Activated T-helper 2 cell treated with anti-CD3 and anti-CD28 coated beads, Interferon-gamma antibody, Interleukin-2, Interleukin-4, amounts not matched to agents 10 μg/mL and 5 μg/mL and 100 μg/mL, durations not matched to agents 14 hours and 24 hours and 36 hours (primary cell): ENCODE measurements at places on chromosomes 16 and 17.
A peak's percentile ranks its signal among the peaks of the same experiment; 100 is the strongest.

DNA sequence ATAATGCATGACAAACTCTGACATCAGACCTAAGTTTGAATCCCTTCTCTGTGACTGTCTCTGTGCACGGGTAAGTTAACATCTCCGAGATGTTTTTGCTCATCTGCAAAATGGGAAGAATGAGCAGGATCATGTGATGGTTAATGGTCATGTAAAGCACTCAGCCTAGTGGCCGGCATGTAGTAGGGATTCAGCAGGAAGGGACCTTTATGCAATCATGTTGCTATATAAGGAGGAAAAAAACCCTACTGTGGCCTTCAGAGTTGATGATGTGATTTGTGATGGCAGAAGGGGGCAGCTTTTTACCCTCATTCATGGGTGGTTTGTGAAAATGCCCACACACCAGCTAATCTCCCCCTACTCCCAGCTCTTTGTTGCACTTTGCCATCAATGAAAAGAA lies 24.1 kb downstream of the CLEC16A start:
- peak overlapping the region; percentile 71 for H3K27ac ChIP-seq
- H3K27me3 ChIP-seq, result no peaks in the 10 kb centered on the region
- peaks cover 72% of the 10 kb centered on the region for H3K4me1 ChIP-seq
- DNase-seq, result no peak

- H3K4me1 ChIP-seq, result peaks cover 3% of the 10 kb centered on the region
- H3K27ac ChIP-seq, result no peak overlapping the region
- no peaks in the 10 kb centered on the region for H3K36me3 ChIP-seq
- no peak for DNase-seq
- no peak overlapping the region for H3K4me3 ChIP-seq
These were observed 8.5 kb downstream of the MMP28 start for GRCh38 chr17:35786941-35787432.

- no peak overlapping the region for H3K27ac ChIP-seq
- H3K27me3 ChIP-seq, result no peaks in the 10 kb centered on the region
- no peaks in the 10 kb centered on the region for H3K36me3 ChIP-seq
- no peak for DNase-seq
- no peak overlapping the region for H3K4me3 ChIP-seq
- H3K4me1 ChIP-seq, result no peaks in the 10 kb centered on the region
These were observed 23.3 kb upstream of the CA10 start for GRCh38 chr17:52181782-52182181.

GRCh38 chr16:30989469-30990047 lies 4.6 kb downstream of the HSD3B7 start:
- H3K36me3 ChIP-seq, result no peaks in the 10 kb centered on the region
- H3K4me1 ChIP-seq, result peaks cover 10% of the 10 kb centered on the region
- no peak for DNase-seq
- no peak overlapping the region for H3K4me3 ChIP-seq
- no peak overlapping the region for H3K27ac ChIP-seq

GRCh38 chr17:51221322-51221721 lies 38.5 kb downstream of the MBTD1 start:
- H3K27me3 ChIP-seq, result no peaks in the 10 kb centered on the region
- H3K4me1 ChIP-seq, result peaks cover 24% of the 10 kb centered on the region
- peaks cover 55% of the 10 kb centered on the region for H3K36me3 ChIP-seq
- DNase-seq, result no peak
- H3K4me3 ChIP-seq, result no peak overlapping the region
